ENCODE measurements at places on chromosomes 2 and 18.

DNA sequence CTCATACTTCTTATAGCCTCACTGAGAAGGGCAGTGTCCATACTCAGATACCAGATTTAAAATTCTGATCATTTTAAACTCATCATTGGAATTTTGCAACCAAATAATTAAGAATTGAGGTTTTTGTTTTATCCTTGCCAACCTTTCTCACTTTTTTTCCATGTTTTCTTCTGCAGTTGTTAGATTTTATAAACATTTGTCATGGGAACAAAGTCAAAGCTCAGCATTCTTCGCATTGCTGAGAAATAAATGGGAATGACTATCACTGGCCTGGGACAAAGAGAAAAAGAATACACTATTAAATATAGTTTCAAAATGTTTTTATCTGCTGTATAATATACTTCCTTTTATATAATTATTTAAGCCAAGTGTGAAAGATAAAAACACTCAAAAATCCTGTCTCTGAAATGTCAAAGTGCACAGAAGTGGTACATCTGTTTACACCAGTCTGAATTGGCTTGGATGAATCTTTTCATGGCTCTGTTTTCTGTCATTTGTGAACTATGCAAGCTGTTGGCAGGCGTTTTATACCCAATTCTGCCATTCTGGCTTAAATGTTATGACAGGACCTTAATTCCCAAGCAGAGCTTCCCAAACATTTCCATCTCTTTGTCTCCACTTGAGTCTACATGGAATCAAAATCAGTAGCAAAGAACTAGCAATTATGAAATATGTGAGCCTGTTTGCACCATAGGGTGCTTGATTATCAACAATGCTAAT is 249.3 kb upstream of the SYT4 start:
- no peak for DNase-seq

- DNase-seq, result no peak
Measured at GRCh38 chr18:61400716-61401115, 67.5 kb downstream of the CDH20 start.

DNA sequence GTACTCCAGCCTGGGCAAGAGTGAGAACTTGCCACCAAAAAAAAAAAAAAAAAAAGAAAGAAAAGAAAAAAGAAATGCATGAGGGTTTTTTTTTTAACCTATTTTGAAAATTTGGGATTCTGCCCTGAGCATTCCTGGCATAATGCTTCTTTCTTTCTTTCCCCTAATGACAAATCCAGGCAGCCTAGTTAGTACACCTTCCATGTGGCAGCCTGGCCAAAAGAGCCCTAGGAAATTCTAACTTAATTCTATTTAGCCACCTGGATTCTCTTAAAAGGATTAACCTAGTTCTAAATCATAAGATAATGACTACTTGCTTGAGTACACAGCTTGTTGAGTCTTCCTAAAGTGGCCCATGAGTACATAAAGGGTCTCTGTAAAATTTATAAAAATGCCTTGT is 160.1 kb downstream of the THADA start:
- no peak for DNase-seq

DNA sequence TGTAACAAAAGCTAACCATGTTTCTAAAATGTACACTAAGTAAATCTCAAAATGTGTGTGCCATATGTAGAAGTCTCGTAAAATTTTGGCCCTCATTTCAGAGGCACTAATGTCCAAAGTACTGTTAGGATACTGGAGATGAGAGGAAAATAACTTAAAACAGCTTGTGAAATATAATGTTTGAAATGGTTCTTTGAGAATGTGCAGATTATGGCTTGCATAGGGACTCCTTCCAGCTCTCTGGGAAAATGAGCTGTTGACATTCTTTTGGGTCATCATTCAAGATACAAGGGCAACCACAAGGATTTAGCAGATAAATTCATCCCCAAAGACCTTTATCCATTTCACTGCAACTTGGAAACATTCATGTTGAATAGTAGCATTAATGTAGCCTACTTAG is 38.1 kb upstream of the OTX1 start:
- no peak for DNase-seq

- no peak for DNase-seq
Measured at GRCh38 chr2:43460611-43461365, 135.1 kb downstream of the THADA start.
